ENCODE measurements at places on chromosomes 6 and 20.
A peak's percentile ranks its signal among the peaks of the same experiment; 100 is the strongest.

DNA sequence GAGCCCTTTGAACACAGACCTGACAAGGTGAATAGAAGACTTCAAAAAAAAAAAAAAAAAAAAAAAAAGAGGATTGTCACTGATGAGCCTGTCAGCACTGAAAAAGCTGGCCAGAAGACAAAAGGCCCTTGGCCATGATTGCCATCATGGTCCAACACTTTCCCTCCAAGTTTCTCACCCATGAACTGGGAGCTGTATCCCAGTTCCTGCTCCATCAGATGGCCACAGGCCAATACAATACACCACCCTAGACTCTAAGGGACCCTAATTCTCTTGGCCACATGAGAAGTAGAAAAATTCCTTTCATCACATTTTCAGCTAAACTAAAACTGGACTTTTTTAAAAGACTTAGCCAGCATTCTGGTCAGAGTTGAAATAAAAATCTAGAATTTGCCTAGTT is 50.2 kb downstream of the NUDT3 start:
- no peak for DNase-seq

- DNase-seq = no peak
These were observed 8.9 kb downstream of the EHMT2 start for GRCh38 chr6:31888276-31889258.

- no peak for DNase-seq
These were observed 22.7 kb upstream of the ZDHHC14 start for GRCh38 chr6:157358287-157358686.

DNA sequence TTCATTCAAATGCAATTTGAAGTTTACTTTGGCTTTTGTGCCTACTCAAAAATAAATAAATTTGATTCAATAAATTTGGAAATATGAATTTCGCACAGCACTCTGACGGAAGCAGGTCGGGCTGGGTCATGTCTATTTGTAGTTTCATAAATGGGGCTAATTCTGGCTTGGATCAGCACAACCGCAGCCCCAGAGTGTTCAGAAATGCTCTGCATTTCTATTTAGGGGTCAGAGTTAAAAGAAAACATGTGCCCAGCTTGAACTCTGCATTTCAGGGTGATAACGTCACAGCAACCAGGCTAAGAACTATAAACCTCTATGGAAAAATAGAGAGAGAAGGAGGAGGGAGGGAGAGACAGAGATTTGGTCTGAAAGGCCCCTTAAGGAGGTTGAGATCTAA is 480.9 kb upstream of the NOX3 start:
- DNase-seq = no peak

DNA sequence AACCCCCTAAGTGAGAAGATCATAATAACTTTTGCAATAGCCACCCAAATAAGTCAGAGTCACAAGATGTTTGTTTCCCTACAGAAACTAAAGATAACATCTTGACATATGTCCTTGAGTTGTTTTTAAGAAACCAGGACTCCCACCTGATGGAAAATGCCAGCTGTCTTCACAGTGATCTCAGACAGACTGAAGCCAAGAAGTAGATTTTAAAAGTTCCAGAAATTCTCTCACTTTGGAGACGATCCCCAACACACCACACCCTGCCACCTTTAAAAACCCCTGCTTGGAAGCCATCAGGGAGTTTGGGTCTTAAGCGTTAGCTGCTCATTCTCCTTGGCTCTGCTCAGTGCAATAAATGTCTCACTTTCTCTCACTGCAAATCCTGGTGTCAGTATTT is 63.0 kb downstream of the GPR6 start:
- DNase-seq = no peak

DNA sequence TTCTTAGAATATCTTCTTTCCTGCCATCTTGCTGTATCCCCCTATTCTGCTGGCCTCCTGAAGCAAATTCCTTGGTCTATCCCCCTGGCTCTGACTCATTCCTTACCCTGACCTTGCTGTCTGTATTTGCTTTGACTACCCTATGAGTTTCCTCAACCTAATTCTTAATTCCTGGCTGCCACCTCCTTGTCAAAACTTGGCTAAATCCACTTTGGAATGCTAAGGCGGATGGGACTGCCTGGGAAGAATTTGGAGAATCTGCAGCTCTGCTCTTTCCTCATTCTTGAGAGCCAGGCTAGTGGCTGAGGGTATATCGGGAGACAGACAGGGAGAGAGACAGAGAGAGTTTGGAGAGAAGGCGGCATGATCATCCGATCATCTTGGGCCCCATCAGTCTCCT is 24.4 kb downstream of the CAP2 start:
- DNase-seq = peak; percentile 89

DNA sequence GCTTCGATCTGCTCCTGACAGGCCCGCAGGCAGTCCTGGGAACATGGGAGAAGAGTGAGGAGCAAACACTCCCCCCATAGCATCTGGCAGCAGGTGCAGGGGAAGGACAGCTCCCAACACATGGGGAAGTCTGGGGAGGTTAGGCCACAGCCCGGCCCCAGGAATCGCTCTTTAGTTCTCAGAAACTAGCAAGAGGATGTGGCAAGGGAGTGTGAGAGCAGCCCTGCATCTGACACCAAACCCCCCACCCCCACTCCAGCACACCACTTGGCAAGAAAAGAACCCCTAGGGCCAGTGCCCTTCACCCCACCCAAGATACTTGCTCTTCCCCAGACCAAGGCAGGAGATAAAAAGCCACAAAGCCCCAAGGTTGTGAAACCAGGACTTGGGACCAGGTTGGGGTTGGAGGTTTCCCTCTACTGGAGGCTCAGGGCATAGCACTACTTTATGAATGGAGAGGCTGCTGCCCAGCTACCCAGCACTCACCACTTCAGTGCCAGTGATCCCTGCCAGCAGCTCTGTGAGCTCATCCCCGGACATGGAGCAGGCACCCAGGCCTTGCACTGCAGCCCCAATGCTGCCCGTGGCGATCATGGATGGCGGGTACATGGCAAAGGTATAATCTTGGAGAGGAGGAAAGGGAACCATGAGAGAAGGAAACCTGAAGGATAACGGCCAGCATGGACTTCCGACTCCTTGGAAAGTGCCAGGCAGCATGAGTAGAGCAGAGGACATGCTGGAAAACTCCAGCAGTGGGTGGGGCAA is 5.4 kb downstream of the CCND3 start:
- peak; percentile 84 for DNase-seq

DNA sequence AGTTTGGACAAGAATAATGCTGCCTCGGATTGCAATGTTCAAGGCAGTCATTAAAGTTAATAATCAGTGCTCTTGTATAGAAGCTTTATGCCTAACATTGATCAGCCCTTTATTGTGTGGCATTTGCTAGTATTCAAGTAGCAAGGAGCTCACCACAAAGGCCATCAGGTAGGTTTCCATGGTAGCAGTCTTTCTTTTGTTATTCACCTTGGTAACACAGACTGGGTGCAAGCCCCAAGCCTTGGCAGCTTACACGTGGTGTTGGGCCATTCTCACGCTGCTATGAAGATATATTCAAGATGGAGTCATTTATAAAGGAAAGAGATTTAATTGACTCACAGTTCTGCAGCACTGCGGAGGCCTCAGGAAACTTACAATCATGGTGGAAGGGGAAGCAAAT is 149.3 kb downstream of the ADAT2 start:
- no peak for DNase-seq

DNA sequence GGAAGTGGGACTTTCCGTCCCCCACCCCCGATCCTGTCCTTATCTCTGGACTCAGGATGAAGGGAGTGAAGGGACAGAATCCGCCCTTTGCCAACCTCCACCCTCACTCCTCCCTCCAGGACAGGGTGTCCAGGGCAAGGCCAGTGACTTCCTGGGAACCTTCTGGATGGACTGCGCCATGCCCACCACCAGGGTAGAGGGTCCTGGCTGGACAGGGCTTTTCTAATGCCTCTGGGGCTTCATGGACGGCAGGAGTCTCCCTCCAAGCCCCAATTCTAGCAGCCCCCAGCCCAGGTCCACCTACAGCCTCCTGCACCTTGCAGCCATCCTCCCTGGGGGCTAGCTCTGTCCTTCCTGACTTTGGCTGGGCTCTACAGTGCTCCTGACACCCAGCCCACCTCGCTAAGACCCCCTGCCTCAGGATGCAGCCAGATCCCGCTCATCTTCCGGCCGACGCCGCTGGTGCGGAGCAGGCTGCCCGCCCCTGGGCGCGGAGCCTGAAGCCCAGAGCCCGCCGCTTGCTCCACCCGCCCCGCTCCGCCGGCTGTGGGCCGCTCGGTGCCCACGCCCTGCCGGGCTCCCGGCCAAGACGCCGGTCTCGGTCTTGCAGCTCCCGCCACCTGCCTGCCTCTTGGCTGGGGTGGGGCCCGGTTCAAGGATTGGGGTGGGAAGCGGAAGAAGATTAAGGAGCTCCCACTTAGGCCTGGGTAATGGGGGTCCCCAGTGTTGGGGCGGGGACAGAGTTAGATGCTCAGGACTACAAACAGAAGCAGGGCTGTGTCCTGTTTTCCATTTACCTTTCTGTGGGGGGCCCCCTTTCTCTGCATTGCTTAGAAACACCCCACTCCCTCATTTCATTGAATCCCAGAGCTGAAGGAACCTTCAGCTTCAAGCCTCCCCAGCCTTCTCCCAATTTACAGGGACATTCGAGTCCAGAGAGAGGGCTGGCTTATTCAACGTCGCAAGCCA is 72.8 kb downstream of the MDGA1 start:
- DNase-seq = peak; percentile 67

GRCh38 chr6:160260803-160261450 is 2.3 kb upstream of the SLC22A2 start:
- no peak for DNase-seq

GRCh38 chr6:12621754-12622153 is 94.8 kb upstream of the PHACTR1 start:
- no peak for DNase-seq

GRCh38 chr20:2378893-2379292 is 1.8 kb upstream of the TGM6 start:
- DNase-seq = no peak

DNA sequence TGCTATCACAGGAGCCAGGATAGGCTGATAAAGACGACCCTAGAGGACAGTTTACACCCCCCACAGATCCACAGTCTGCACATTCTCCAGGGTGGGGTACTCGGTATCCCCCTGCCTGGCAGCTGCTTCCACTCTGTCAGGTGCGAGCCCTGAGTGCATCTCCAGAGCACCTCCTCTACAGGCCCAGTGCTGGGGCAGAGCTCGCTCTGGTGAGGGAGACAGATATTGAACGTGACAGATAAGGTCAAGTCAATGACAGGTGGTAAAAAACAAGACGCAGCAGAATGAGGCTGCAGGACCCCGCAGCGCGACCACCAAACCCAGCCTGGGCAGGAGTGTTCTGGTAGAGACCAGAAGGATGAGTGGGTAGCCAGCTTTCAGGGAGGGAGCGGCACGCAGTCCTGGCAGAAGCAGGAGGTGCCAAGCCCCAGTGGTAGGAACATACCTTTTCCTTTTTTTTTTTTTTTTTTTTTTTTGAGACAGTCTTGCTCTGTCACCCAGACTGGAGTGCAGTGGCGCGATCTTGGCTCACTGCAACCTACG is 12.4 kb upstream of the MYL9 start:
- DNase-seq = no peak

DNA sequence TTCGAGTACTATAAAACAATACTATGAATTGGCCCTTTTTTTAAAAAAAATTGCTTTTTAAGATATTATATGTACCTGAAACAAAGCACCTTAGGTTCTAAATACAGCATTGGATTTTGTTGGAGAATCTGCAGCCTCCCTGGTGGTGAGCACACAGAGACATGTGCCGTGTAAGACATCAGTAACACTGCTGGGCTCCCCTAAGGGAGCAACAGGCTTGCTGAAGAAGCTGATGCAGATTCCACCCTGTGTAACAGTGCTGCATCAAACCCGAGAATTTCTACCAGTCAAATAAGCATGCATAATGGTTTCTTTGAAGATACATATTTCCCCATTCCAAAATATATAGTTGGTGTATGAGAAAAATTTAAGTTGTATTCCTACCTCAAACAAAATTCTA is 17.4 kb downstream of the KIAA1586 start:
- no peak for DNase-seq

Measured in Daoy (cell line).